ENCODE measurements at places on chromosomes 6 and 20.

- no peak for DNase-seq
These were observed 43.2 kb downstream of the RANBP9 start for GRCh38 chr6:13668291-13668928.

- DNase-seq = no peak
These were observed 292.3 kb upstream of the RNF217 start for GRCh38 chr6:124669713-124670480.

GRCh38 chr6:82216549-82216948 lies 31.0 kb downstream of the IBTK start:
- DNase-seq = no peak

DNA sequence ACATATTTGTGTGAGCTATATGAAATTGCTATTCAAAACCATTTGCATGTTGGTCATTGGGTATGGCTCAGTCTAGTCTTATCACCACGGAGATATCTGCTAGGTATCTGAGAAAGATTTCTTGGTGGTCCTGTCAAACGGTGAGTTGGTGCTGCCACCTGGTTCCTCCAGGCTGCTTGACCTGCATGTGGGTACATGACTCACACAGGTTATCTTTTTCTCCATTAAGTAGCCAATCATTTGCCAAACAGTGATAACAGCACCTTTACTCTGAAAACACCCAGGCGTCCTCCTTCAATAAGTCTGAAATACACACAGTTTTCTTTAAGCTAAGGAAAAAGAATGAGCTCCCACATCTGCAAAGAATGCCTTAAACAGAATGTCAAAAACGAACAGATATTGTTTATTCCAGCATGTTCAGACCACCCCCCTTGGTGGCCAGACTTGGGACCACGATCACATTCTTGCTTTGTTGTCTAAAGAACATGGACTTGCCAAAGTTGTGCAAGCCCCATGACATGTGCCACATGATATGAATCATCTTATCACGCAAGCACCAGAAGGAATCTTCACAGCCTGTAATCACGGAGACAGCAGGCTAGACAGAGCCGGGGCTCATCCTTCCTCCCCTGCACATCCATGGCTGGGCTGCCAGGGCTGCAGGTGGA lies 200.7 kb upstream of the THBS2 start:
- no peak for DNase-seq

DNA sequence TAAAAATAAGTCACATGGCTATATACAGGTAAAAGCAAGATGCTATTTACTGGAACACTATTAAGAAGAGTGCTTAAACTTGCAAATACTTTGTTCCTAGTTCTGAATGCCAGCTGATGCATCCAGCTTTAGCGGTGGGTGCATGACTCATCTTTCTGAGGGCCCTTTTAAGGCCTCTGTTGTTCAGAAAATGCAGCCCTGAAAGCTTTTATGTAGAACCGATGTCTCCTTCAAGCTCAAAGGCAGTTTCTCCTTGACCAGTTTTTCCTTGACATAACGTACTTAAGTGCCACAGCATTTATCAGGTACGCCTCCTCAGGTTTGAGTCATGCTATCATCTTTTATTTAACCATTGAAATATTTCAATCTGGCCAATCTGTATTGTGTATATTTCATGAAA lies 82.8 kb downstream of the MLIP start:
- DNase-seq = peak; percentile 26

DNA sequence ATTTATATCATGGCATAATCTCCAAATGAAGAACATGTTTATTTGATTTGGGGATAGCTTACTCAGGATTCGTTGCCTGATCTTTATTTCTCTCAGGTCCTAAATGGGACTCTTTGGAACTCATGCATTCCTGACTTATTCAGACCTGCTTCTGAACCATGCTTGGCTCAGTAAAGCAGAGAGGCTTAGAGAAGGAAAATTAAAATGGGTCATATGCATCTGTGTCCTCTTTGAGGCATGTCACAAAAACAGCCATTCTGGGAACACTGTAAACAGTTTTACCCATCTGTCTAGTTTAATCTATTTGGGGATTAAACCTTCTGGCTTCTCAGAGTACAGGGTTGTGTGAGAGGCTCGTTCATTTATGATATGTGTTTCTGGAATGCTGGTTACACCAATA lies 1017.3 kb downstream of the KIF16B start:
- no peak for DNase-seq

DNA sequence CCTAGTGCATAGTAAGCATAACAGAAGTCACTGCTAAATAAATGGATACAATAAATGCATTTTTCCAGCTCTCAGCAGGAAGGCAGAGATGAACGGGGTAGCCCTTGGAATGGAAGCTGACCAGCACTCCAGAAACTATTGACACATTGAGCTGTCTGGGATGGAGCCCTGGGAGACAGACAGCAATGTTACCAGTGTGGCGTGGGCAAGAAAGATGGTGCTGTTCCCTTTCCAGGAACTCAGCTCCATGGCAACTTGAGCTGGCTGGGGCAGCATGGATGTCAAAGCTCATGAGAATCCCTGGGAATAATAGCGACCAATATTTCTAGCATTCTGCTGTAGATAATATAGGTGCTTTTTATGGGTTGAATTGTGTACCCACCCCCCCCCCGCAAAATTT lies 104.3 kb upstream of the PTPRT start:
- DNase-seq = no peak
